ENCODE measurements at places on chromosomes 13 and 19.

DNA sequence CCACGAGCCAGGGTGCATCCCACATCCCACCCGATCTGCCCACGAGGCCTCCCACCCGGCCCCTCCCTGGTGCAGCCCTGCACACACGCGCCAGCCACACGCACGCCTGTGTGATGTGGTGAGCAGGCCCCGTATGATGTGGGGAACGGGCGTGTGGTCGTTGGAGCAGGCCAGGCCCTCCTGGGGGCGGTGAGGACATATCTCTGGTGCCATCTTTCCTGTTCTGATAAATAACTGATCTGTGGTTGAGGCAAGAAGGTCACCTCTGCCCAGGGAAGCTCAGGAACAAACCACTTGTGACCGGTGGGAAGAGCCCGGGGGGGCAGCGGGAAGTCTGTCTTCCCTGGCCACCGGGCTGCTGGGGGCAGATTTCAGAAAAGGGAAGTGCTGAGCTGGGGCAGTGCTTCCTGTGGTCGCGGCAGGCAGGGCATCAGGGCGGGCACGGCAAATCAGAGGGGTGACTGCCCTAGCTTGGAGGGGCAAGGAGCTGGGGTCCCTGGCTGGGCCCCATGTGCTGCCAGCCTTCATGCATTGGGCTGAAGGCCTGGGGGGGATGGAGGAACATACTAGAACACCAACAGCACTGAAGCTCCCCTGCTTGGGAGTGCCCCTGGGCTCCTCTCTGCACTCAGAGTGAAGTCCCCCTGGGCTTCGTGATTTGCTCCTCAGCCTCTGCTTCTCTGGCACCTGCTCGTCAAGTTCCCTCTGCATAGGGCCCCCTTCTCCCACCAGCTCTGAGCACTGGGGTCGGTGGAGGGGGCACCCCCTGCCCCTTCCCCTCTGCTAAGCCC is 35.2 kb upstream of the SLC7A10 start:
- DNase-seq = no peak

GRCh38 chr19:7115721-7116120 is 46.2 kb downstream of the ZNF557 start:
- no peak for DNase-seq

DNA sequence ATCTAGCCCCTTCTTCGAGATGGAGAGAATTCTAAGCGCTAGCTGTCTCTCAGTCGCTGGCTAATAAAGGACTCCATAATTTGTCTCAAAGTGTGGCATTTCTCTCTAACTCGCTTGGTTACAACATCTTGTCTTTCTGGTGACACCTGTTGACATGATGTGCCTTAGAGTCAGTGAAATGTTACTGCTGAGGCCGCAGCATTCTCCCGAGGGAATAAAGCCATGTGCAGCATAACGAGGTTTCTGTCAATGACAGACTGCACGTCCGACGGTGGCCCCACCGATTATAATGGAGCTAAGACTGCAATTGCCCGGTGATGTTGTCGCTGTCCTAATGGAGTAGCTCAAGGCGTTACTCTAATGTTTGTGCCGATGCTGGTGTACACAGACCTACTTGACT is 20.3 kb upstream of the GPR32 start:
- DNase-seq = no peak

- no peak for DNase-seq
Measured at GRCh38 chr13:99322297-99323103, 15.3 kb upstream of the GPR183 start.

DNA sequence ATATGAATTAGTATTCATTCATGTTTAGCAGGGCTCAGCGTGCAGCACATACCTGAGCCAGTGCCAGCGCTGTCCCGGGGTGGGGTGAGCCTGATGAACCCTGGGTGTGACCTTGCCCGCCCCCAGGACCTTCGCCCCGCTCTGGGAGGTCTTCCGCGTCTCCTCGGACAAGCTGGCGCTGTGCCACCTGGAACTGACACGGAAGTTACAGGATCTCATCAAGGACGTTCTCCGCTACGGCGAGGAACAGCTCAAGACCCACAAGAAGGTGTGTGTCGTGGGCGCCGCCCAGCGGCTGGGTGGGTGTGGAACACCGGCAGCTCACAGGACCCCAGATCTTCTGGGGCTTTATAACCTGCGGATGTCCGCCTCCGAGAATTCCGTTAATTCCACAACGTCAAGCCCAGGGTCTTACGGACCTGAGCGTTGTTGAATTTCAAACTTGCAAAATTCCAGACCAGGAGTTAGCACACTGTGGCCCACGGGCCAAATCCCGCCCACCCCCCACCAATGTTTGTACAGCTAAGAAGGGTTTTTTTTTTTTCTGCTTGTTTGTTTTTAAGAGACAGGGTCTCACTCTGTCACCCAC is 15.4 kb downstream of the FCHO1 start:
- no peak for DNase-seq

DNA sequence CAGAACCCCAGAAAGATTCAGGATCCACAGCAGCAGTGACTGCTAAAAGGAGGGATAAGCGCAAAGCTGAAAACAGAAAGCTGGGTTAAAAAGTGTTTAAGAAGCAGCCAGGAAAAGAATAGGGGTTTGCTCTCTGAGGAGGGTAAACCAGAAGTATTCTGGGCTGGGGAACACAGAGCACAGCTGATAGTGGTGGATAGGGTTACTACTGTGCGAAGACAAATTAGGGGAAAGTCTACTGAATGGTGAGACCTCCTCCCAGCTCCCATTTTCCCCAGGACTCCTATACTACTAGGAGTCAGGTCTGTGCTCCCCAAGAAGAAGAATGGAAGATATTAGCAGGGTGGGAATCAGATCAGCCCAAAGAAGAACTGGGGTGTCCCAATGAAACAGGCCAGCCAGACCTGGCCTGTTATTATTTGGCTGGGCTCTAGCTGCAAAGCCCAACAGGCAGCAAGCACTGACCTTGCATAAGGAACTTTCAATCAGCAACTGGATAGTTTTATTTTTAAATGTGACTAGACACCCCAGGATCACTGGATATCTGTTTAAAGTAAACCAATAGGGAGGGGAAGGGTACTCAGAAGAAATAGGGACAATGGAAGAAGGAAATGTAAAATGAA is 43.5 kb upstream of the SERTM1 start:
- no peak for DNase-seq

GRCh38 chr13:77168237-77168636 is 141.3 kb upstream of the FBXL3 start:
- no peak for DNase-seq

- DNase-seq = no peak
Measured at GRCh38 chr19:42421591-42422031, 5.6 kb downstream of the LIPE start.

GRCh38 chr13:75079226-75079625 is 402.7 kb downstream of the TBC1D4 start:
- no peak for DNase-seq

DNA sequence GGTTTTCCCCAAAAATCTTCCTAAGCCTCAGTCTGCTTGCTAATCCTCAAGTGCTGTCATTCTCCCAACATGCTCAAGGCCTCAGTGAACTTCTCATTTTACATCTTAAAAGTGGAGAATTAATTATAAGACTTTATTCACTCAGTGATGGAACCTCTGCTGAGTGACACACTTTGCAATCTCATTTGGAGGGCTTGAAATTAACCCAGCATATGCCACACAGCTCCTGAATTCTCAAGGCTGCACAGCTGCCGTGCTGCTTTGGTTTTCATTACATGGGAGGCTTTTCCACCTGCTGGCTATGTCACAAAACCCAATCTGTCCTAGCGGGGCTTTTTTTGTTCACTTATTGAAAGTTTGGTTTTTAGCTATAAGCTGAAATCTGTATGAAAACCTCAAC is 28.3 kb upstream of the SERPINE3 start:
- DNase-seq = no peak

DNA sequence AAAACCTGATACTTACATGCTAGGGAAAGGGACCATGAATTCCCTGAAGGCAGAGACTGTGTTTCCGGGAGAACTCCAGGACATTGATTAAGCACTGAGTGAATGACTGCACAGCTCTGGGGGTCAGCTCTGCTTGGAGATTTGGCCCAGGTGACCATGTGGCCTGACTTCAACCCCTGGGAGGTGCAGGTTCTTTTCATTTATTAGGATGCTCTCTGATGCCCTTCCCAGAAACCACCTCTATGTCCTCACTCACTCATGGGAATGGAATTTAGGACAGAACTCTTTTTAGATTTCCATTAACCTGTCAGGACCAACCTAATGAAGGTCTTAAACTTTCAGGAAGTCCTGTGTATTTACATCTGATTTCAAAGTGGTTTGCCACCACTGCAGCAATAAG is 393.3 kb upstream of the ARGLU1 start:
- DNase-seq = no peak

All from stimulated activated CD4-positive, alpha-beta T cell treated with anti-CD3 and anti-CD28 coated beads, TNF-alpha, amount 100 ng/mL, for 24 hours (primary cell).